ENCODE measurements at places on chromosomes 4 and X. TPM values are rescaled to one million over a fixed set of nuclear protein-coding genes. Genes with fewer than 3 reads are reported as not detected.

DNA sequence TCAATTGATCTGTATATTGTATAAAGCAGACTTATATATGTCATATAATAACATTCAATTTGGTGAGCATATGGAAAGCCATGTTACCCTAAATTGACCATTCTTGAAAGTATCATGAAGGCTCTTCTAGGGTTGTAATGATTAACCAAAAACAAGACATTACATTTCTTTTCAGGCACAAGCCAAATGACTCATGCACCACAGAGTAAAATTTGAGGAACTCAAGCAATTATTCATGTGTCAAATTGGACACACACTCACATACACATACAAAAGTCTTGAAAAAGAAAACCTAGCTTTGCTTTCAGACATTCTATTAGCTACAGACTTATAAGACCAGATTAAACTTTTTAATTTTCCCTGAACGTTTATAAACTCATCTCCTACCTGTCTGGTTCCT is 146.5 kb upstream of the PCDH18 start:
- no peak for DNase-seq

GRCh38 chr4:15586066-15586465 is 69.1 kb downstream of the FBXL5 start:
- no peak for DNase-seq

GRCh38 chrX:68440940-68441339 is 7.6 kb upstream of the OPHN1 start:
- DNase-seq, result no peak

DNA sequence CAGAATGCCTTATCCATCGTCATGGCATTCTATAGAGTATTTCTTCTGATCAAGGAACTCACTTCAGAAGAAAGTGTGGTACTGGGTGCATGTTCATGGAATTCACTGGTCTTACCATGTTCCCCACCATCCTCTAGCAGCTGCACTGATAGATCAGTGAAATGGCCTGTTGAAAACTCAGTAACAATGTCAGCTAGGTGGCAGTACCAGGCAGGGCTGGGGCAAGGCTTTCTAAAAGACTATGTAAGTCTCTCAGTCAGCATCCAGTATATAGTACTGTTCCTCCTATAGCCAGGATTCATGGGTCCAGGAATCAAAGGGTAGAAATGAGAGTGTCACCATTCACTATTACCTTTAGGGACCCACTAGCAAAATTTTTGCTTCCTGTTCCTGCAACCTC is 15.8 kb upstream of the LDB2 start:
- peak; percentile 21 for DNase-seq

- peak; percentile 10 for DNase-seq
Measured at GRCh38 chr4:186485561-186486062, 69.8 kb downstream of the MTNR1A start.

- DNase-seq, result no peak
Measured at GRCh38 chr4:8766610-8767009, 105.0 kb downstream of the HMX1 start.

DNA sequence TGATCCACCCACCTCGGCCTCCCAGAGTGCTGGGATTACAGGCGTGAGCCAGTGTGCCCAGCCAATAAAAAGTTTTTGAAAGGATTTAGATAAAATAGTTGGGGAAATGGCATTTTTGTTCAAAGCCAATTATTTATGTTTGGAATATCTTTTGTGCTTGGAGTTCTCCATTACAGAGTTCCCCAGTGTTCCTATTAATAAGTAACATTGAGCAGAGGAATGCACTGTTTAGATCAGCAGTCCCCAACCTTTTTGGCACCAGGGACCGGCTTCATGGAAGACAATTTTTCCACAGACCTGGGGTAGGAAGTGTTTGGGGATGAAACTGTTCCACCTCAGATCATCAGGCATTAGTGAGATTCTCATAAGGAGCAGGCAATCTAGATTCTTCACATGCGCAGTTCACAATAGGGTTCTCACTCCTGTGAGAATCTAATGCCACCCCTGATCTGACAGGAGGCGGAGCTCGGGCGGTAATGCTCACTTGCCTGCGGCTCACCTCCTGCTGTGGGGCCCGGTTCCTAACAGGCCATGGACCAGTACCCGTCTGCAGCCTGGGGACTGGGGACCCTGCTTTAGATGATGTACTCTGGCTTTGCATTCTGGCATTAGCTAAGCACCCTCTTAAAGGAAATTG is 8.3 kb downstream of the PKD2 start:
- DNase-seq, result no peak

DNA sequence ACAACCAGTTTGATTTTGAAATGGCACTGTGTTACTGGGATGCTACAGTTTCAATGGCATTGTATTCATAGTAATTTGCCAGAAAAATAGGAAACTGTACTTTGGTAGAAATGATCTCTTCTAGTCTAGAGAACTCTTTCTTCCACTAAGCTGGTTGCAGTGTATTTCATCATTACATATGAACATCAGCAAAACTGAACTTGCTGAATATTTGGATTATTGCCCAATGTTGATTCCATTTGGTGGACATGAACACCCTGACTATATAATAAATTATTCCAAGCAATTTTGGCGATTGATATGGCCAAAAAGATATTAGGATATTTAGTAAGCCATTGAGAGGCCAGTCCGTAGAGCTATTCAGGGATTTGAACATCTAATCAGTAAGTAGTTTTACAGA is 191.8 kb upstream of the CXorf66 start:
- DNase-seq, result no peak

DNA sequence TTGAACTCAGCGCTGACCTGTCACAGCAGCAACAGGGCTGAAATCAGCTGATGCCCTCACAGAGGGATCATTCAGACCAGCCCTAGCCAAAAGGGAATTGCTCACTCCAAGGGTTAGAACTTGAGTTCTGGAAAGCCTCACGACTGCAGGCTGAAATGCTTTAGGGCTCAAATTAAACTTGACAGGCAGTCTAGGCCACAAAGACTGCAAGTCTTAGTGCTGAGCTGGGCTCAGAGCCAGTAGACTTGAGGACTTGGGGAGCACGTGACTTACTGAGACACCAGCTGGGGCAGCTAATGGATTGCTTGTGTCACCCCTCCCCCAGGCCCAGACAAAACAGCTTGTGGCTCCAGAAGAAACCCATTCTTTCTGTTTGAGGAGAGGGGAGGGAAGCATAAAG is 119.0 kb upstream of the SLC6A14 start:
- DNase-seq, result no peak

DNA sequence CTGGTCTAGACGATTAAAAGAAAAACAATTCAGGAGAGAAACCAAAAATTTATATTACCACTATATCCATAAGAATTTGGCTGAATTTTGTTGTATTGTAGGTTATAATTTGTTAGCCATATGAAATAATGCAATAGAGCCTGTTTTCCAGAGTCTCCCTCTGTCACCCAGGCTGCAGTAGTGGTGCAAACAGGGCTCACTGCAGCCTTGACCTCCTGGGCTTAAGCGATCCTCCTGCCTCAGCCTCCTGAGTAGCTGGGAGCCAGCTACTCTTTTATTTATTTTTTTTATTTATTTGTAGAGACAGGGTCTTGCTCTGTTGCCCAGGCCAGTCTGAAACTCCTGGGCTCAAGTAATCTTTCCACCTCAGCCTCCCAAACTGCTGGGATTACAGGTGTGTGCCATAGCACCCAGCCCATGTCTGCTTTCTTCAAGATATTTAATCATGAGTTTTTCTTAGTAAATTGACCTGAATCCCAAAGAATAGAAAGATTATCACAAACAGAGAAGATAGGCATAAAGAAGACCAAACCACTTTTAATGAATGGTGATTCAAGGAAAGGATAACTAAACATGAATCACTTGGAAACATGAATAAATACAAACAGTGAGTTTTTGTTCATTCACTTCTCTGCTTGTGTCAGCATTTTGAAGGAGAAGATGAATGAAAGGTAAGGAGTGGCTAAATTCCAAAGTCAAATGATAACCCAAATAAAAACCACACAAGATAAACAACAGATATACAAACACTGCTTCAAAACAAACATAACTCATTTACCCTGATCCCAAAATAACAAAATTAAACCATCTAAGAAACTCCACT is 82.1 kb downstream of the PPP3CA start:
- DNase-seq, result no peak

DNA sequence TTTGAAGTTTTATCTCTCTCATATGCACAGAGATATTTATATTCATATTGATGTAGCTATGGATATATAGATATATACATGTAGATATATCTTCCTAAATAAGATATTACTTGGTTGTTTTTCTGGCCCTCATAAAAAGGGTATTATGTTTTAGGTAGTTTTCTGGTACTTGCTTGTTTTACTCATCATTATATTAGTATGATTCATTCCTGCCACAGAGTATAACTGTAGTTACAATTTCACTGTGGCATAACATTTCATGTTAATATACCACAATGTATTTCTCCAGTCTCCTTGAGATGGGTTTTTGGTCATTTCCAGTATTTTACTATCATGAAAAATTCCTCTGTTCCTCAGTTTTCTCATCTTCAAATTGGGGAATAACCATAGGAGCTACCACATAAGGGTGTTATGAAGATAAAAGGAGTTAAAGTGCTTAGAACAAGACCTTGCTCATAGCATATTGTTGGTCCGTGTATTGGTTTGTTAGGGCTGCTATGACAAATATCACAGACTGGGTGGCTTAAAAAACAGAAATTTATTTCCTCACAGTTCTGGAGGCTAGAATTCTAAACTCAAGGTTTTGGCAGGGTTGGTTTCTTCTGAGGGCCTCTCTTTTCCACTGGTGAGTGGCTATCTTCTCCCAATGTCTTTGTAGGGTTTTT is 129.7 kb downstream of the TMEM164 start:
- no peak for DNase-seq

DNA sequence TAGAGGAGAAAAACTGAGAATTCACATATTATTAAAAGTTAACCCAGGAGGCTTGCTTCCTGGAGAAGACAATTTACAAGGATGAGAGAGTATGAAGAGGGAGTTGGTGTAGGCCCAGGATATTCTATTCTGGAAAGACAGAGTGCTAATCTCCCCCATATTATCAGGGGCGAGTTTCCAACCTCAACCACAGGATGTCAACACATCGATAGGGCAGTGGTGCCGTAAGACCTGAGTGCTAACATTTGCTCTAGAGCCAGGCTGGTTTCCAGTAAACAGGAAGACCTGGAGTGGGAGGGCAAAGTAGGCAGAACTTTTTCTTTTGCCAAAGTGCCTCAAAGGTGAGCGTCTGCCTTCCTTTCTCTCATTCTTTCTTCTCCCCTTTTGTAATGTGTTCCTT is 2.8 kb upstream of the AWAT1 start:
- no peak for DNase-seq

DNA sequence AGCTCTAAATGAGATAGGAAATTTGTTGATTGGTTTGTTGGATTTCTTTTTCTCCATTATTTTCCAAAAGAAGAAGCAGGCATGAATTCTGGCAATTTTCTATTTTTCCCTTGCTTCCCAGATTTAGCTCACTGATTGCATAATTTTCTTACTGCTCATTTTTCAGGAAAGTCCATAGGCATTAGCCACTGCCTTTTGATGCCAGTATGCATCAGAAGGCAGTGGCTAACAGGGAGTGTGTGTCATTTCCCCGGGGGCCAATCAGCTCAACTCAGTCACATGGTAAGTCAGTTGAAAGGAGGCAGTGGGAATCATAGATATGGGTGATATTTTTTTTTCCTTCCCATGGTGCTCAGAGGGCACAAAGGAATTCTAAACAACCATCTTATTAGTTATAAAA is 156.7 kb downstream of the TRIML1 start:
- no peak for DNase-seq

The TEX13C gene
- total RNA-seq, result not detected

The BMP3 gene
- not detected for total RNA-seq

The IL21 gene
- not detected for total RNA-seq

The FAM47E gene
- total RNA-seq, result 1.1 TPM

The LIMCH1 gene
- 257 TPM for total RNA-seq

The TLR2 gene
- not detected for total RNA-seq

The FAM199X gene
- total RNA-seq, result 23.2 TPM

The DDX60 gene
- 5.0 TPM for total RNA-seq

The USP17L13 gene
- total RNA-seq, result not detected

The OTC gene
- total RNA-seq, result not detected

The CAPN6 gene
- 1.5 TPM for total RNA-seq

Measured in endothelial cell (in vitro differentiated cells).